H7 (cell line): ENCODE measurements at places on chromosomes 13 and 19.

DNA sequence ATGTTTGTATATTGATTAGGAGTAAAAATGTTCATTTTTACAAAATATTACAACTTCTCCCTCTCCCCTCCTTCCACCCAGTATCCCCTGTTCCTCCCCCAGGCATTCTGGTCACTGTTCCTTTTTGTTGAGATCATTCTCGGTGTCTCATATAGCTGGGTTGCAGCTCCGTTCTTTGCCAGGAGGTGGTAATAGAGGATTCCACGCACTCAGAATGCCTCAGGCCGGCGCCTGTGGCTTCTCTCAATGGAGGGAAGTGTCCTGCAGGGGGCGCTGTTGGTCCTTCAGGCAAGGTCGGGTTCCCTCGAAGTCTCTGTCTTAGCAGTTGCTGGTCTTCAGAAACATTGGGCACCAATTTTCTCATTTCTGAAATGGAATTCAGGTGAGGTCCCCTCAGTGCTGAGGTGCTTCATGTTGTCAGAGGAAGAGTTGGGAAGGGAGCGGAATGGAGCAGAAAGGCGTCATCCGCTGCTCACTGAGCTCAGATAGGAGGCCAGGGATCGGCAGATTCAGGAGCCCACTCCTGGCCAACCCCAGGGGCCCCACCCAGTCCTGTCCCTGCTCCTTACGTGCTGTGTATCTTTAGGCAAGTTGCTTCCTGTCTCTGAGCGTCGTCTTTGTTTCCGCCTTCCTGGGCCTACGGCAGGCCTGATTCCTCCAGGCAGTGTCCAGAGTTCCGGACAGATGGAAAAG is 10.3 kb upstream of the GARIN5A start:
- DNase-seq = peak; percentile 87

GRCh38 chr19:5966215-5966614 is 11.7 kb downstream of the RANBP3 start:
- DNase-seq = peak; percentile 31

- no peak for DNase-seq
Observed at GRCh38 chr13:22193070-22193469, 522.2 kb downstream of the FGF9 start.

GRCh38 chr19:18173572-18174288 is at the start of gene IFI30:
TSS of gene IFI30 (plus strand) at chr19:18173813. CDS start at chr19:18173842, 29 bp downstream.
- DNase-seq = peak; percentile 98

DNA sequence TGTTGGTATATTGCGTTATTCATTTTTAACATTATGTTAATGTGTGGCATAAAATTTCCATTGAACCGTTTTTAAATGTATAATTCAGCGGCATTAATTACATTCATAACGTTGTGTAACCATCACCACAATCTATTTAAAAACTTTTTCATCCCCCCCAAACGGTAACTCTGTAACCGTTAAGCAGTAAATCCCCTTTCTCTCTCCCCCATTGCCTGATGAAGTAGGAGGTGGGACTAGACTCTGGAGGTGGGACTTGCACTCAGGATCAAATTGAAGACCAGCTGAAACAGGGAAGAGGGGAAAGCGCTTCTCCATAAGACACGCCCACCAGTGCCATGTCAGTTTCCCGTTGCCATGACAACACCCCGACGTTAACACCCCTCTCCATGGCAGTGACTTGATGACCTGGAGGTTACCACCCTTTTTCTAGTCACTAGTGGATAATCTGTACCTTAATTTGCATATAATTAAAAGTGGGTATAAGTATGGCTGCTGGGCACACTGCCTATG is 16.8 kb downstream of the CLEC11A start:
- peak; percentile 73 for DNase-seq

DNA sequence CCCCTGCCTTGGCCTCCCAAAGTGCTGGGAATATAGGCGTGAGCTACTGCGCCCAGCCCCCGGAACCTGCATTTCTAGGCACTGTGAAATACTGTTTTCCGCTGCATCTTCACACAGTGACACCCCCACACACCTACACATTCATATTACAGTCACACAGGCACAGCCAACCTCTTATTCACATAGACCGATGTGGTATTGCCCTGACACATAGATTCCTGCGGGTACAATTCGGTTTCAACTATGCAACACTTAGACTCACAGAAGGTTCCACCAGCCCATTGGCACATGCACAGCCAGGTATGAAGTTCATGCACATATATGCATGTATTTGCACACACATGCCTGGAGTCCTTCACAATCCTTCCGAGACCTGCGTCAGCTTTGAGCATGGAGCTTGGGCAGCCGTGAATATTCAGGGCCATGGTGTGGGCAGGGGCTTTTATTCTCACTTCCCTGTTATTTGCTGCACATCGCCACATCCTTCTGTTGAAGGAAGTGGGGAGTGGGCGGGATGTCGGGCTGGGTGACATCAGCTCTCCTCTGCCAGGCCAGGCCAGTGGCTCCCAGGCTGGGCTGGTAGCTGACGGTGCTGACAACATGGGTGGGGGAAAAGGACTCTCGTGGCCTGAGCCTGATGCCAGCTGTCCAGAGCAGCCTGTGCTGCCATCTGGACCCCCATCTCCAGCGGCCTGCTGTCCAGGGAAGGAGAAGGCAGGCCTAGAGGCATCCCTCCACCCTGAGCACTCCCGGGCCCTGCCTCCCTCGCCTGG is 5.4 kb upstream of the CDC37 start:
- DNase-seq = peak; percentile 54

GRCh38 chr13:109233293-109233692 is 553.1 kb downstream of the IRS2 start:
- DNase-seq = no peak

GRCh38 chr13:75368167-75368566 is 113.8 kb downstream of the TBC1D4 start:
- DNase-seq = no peak

GRCh38 chr19:33580026-33580644 is 41.6 kb upstream of the CHST8 start:
- DNase-seq = peak; percentile 19

DNA sequence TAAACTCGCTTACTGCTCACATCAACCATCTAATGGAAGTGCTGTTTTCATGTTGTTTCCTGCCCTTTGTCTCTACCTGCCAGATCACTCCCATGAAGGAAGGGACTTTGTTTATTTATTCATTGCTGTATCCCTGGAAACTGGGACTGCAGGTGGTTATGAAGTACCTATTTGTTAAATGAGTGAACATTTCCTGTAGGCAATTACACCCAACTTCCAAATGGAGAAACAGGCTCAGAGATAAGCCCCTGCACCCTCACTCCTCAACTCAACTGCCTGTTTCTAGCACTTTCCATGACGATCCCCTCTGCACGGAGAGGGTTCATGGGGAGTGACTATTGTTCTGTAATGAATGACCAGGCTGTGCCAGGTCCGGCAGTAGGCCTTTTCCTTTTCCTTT is 1.9 kb upstream of the SELENOW start:
- DNase-seq = peak; percentile 49

DNA sequence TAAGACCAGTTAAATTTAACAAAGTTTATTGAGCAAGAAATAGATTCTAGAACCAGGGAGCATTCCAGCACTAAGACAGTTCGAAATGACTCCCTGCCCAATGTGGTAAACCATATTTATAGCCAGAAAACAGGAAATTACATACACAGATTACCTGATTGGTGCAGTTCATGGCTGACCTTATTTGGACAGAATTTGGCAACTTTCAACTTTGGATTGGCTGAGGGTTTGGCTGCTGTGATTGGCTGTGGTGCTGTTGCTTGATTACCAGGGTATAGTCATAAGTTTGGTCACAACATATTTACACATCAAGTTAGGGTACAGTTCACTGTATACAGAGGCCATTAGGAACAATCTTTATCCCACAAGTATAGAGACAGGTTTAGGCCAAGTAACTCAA is 984.8 kb upstream of the MIR17HG start:
- DNase-seq = no peak

GRCh38 chr19:43638214-43638994 is 1.2 kb downstream of the CADM4 start:
- peak; percentile 26 for DNase-seq

GRCh38 chr19:49114630-49115363 is 627 bp downstream of the LIN7B start:
- DNase-seq = peak; percentile 91

DNA sequence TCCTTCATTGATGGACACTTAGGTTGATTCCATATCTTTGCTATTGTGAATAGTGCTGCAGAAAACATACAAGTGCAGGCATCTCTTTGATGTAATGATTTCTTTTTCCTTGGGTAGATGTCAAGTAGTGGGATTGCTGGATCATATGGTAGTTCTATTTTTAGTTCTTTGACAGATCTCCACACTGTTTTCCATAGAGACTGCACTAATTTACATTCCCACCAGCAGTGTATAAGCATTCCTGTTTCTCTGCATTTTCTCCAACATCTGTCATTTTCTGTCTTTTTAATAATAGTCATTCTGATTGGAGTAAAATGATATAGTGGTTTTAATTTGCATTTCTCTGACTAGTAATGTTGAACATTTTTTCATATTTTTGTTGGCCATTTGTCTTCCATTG is 116.7 kb downstream of the LMO7 start:
- no peak for DNase-seq

GRCh38 chr13:98315902-98316301 is 138.8 kb upstream of the RNF113B start:
- no peak for DNase-seq

DNA sequence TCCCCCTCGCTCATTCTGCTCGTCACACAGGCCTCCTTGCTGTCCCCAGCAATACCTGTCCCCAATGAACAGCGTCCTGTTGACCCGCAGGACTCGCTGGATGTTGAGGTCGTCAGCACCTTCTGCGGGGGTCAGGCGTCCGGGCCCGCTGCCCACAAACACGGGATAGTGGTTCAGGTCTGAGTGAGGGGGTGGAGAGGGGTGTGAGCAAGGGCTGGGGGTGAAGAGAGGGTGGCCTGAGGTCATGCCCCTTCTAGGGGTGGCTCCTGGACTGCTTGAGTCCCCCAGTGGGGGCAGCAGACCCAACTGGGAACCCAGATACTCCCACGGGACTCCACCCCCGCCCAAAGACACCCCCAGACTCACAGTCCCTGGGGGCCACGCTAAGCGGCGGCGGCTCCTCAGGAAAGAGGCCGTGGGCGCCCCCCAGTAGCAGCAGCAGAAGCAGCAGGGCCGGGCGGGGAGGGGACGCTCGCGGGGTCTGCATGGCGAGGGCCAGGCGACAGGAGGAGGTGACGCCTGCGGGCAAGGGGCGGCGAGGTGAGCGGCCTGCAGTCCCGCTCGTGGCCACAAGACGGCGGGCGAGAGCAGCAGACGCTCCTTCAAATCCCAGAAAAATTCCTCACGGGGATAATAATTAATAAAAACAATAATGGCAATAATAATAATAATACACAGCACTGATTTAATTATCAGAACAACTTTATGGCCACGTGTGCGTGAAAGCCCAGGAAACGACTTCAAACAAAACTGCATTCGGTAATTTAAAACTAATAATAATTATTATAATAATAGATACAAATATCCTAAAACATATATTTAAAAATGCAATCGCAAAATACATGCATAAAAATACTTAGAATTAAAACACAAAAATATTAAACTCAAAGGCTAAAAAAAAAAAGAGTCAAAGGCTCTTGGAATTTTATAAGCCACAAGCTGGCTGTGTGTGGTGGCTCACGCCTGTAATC is 1.2 kb downstream of the SEMA6B start:
- peak; percentile 93 for DNase-seq

- DNase-seq = no peak
Observed at GRCh38 chr19:17183271-17183761, 31.8 kb upstream of the USE1 start.

- DNase-seq = no peak
Observed at GRCh38 chr19:49589502-49589905, 1.5 kb upstream of the PRR12 start.

GRCh38 chr13:73984949-73985691 is 149.1 kb downstream of the KLF12 start:
- no peak for DNase-seq

GRCh38 chr13:36026531-36026930 is 104.7 kb downstream of the DCLK1 start:
- no peak for DNase-seq

DNA sequence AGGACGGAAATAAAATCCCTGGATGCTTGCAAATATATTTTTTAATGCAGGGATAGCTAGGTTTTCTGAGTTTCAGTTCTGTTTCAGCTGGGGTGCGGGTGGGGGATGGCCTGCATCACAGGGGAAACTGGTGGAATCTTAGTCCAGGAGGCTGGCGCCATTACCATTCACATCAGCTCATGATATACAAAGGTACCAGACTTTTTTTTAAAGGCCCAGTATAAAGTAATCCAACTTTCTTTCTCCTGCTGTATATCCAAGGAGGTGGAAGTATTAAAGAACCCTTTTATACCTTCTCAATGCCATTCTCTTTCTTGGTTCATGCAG is 343.8 kb downstream of the KCNRG start:
- DNase-seq = no peak
